ENCODE measurements at places on chromosomes 13 and 19.

GRCh38 chr19:43638214-43638994 is 1.2 kb downstream of the CADM4 start:
- DNase-seq, result no peak

- DNase-seq, result peak; percentile 59
These were observed 103.3 kb downstream of the SPRY2 start for GRCh38 chr13:80237646-80238045.

GRCh38 chr19:13060233-13060963 is 42.3 kb downstream of the LYL1 start:
- DNase-seq, result no peak

DNA sequence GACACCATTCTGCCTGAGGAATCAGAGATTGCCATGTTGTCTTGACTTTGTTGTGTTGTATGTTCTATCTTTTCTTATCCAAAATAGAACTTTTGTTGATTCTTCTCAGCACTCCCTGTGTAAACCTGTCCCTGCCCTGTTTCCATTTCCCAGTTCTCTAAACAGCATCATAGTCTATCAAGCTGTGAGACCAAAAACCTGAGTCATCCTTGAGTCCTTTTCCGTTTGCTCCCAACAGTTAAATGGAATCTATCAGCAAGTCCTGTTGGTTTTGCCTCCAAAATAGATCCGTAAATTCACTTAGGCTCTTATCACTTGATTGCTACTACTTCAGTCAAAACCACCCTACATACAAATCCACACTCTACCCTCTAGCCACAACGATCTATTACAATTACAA is 667.1 kb downstream of the PCDH9 start:
- no peak for DNase-seq

DNA sequence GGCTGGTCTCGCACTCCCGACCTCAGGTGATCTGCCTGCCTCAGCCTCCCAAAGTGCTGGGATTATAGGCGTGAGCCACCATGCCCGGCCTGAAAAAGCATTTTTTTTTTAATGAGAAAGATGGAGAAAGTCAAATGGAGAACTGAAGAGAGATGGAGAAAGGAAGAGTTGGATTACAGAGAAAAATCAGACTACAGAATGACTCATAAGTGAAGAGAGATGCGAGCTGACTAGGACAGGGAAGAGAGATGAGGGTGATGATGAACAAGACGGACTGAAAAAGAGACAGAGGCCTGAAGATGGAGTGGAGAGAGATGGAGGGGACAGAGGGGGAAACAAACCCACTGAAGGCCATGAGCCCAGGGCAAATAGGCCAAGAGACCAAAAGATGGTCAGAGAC is 1.5 kb downstream of the DHX34 start:
- no peak for DNase-seq

DNA sequence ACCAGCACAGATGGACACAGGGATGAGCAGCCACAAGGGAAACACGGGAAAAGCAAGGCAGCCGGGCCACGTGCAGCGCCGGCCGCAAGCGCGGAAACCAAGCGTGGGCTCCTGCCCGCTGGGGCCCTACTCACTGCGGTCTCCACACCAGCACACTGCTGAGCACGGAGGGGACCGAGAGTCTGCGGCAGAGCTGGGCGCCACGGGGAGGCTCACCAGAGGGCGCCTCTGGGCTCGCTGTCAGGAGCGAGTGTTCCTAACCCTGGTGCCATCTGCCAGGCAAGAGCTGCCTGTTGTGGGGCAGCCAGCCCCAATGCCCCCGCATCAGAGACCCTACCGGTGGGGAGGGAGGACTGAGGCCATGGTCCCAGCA is 26.5 kb downstream of the MPND start:
- DNase-seq, result peak; percentile 52

- DNase-seq, result peak; percentile 29
These were observed 5.0 kb upstream of the PDS5B start for GRCh38 chr13:32581177-32581786.

- no peak for DNase-seq
These were observed 66.7 kb downstream of the LHFPL6 start for GRCh38 chr13:39536274-39536673.

DNA sequence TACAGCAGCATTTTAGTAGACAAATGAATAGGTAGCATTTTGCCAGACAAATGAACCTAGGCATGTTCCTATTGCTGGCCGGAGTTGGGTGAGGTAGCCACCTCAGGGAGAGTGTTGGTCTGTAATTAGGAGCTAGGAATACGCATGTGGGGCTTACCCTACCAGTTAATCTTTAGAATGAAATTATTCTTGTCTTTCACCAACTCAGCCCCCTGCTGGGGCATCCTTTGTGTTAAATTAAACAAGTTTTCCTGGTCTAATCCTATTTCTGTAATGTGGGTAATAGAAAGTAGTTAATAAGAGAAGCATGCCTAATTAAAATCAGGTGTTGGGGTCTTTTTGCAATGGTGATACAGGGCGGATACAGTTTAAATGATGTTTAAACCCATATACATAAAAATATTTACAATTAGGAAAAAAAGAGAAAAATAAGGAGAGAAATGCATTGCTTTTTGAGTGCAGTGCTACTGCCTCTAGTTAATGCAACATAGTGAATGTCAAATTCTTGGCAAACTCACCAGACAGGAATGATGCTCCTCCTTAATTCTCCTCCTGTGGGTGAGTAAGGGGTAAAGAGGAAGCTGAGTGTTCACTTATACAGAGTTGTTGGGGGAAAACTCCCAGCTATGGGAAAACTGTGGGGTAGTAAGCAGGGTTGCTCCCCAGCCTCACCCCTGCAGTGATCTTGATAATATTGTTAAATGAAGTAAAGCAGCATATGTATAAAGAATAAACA is 276.4 kb upstream of the EDNRB start:
- peak; percentile 76 for DNase-seq

DNA sequence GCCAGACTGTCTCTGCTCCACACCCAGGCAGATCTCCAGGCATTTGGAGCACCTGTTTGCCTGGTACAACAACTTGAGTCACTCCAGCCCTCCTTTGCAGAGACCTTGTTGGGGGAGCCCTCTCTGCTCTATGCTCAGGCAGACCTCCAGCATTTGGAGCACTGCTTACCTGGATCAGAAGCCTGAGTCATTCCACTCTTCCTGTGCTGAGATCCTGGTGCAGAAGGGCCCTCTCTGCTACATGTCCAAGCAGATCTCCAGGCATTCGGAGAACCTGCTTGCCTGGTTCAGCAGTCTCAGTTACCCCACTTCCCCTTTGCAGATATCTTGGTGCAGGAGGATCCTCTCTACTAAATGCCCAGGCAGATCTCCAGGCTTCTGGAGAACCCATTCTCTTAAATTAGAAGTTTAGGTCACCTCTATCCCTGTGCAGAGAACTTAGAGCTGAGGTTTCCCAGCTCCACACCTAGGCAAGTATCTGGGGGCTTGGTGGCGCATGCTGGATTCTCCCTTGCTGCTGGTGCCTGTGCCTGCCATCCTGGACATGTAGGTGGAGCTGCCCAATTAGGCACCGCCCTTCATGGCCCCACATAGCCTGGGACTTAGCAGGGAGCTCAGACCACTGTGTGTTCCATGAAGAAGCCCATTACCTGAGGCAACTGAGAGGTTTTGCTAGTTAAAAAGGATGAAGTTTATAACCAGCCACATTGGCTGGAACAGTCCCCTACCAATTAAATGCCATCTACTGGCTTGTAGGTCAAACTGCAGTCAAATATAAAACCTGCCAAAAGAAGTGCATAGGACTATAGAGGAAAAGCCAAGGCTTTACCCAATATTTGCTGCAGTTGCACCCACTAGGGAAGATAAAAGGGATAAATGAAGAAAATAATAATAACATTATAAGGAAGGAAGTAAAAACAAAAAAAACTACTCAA is 97.6 kb upstream of the SLITRK6 start:
- no peak for DNase-seq

- no peak for DNase-seq
These were observed 16.1 kb upstream of the SLC46A3 start for GRCh38 chr13:28734906-28735305.

GRCh38 chr19:11322269-11323024 is 17.0 kb downstream of the RAB3D start:
- DNase-seq, result no peak

GRCh38 chr13:24292481-24292880 is 16.9 kb upstream of the C1QTNF9 start:
- no peak for DNase-seq

DNA sequence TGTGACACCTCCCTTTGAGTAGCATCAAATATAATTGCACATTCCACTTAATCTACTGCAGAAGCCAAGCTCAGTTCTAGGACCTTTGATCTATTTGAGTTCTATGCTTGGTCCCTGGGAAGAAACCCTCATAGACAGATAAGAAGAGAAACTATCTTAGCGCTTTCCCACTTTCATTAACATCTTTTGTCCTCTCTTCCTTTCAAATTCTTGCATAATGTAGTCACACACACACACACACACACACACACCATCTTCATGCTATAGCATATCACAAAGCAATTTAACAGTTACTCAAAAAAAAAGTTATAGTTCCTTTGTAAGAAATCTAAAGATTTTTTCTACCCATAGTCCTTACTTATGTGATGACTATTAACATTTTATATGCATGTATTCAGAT is 735.9 kb upstream of the PCDH9 start:
- no peak for DNase-seq

DNA sequence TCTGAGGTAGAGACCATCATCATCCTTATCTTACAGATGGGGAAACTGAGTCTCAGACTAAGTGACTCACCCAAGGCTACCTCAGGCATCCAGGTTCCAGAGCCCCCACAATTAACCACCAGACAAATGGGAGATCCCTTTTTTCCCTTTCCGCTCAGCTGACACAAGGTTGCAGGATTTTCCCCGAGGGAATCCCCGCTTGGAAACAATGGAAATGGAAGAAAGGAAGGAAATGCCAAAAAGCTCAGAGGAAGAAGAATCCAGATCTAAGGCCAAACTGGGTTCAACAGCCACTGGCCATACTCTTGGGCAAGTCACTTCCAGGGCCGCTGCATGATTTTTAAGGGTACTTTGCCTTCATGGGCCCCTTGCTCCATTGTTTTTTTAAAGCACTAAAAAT is 1.6 kb downstream of the ZNF71 start:
- no peak for DNase-seq

DNA sequence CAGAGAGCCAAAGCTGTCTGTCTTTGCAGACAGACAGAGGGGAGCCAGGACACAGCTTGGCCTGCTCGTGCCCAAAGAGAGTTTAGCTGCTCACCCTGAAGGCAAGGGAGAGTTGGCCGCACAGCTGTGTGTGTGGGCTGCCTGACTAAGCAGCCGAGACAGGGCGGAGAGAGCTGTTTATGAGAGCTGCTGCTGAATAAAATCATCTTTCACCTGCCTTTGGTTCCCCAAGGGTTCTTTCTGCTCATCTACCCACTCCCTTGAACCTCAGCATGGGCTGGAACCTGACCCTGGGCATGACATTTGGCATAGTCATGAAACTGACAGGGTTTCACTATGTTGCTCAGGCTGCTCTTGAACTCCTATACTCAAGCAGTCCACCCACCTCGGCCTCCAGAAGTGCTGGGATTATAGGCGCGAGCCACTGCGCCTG is 98.2 kb downstream of the RBM26 start:
- DNase-seq, result peak; percentile 29

DNA sequence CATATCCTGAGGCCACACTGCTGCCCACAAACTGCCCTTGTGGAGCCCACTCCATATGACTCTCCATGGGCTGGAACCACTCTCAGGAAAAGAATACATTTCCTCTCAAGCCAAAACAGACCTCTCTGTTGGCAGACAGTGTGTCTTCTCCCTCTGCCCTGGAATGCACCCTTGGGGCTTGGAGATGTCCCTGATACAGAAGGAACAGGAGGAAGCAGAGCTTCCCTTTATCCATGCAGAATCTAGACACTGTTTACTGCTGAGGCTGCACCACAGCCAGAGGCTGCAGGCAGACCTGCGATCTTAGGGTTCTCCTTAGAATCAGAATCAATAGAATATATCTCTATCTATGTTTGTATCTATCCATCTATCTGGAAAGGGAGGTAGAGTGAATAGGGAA is 26.8 kb upstream of the CYP4F8 start:
- DNase-seq, result no peak

- peak; percentile 23 for DNase-seq
These were observed 67.6 kb downstream of the PIBF1 start for GRCh38 chr13:72849571-72849970.

All from kidney tubule cell (primary cell).